OCI-M1 (cell line): ENCODE measurements at places on chromosomes 7 and 10.
A peak's percentile ranks its signal among the peaks of the same experiment; 100 is the strongest.

DNA sequence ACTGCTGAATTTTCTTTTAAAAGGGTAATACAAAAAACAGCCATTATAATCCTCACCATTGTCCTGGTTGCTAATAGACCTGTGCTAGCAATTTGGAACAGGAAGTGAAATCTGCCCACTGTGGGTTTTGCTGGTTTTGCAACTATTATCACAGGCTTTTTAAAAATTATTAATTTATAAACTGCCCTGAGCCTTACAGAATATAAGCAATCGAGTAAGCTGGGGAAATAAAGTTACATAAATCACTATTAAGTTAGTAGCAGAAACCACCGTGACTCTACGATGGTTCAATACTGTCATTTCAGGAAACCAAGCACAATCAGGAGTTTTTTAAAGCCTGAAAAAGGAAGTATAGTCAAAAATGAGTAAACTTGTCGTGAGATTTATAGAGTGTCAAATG, 62.3 kb downstream of the TMEM26 start:
- DNase-seq, result no peak

DNA sequence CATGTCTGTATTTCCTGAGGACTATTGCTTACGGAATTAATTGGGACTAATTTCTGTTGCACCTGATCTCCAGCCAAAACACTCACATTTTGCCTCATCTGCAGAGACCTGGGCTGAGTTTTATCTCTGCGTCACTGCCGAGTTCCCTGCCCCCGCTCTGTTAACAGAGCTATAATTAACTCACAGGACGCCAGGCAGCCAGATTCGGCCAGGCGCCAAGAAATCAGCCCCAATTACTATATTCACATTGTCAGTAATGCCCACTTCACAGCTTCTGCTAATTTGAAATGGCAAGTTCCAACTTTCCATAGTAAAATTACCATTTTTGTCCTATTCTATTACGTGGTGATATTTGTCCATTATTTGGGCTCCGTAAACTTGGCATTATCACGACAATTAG, 130.5 kb downstream of the CUX1 start:
- DNase-seq, result peak; percentile 5

DNA sequence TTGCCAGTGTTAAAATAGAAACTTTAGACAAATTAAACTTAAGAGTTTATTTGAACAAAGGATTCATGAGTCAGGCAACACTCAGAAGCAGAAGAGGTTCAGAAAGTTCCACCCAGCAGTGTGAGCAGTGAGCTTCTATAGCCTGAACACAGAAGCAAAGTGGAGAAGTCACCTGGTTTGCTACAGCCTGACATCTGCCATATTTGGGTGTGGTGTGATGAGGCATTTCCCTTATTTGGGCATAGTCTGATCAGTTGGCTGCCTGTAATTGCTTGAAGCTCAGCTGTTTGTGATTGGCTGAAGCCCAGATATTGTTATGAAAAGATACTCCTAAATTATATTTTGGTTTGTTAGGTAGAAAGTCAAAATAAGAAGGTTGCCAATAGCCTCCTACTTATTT, 39.1 kb downstream of the VWC2 start:
- no peak for DNase-seq

GRCh38 chr10:75928231-75928630, 496.8 kb downstream of the LRMDA start:
- no peak for DNase-seq

GRCh38 chr10:47058961-47059391, 147.7 kb downstream of the PTPN20 start:
- DNase-seq, result no peak

DNA sequence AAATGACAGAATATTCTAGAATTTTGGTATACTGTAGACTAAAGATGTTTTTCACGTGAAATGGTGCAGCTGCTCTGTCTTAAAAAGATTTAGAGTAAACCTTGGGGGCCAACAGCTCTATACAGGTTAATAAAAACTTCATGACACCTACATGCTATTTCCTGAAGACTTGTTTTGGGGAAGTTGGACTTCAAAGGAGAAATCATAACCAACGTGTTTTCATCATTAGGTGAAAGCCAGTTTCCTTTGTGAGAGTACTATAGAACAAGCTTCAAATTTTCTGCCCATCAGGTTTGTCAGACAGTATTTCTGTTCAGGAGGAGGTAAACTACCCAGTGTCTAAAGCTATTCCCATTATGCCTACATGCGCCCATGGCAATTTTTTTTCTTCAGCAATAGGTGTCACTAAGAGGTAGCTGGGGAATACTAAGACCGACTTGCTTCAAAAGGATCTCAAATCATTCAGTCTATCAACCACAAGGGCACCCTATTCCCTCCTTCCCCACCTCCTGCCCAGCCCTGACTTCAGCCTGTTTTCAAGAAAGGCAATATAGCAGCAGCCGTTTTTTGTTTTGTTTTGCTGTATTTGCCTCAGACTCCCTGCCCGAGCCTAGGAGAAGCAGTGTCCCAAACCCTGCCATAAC, 237.3 kb upstream of the SP8 start:
- no peak for DNase-seq

DNA sequence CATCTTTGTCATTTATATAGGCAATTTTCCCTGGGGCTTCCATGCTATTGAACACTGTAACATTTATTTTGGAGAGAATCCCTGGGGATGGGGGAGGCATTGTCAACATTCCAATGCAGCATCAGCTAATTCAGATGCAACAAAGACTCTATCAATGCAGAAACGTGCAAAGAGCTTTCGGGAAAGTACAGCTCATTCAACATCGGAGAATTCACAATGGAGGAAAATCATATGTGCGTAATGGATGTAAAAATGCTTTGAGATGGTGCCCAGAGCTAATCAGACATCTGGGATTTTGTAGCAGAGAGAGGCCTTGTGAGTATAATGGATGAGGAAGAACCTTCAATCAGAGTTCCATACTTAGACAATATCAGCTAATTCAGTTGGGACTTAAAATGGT, 28.3 kb upstream of the FIS1 start:
- DNase-seq, result no peak

DNA sequence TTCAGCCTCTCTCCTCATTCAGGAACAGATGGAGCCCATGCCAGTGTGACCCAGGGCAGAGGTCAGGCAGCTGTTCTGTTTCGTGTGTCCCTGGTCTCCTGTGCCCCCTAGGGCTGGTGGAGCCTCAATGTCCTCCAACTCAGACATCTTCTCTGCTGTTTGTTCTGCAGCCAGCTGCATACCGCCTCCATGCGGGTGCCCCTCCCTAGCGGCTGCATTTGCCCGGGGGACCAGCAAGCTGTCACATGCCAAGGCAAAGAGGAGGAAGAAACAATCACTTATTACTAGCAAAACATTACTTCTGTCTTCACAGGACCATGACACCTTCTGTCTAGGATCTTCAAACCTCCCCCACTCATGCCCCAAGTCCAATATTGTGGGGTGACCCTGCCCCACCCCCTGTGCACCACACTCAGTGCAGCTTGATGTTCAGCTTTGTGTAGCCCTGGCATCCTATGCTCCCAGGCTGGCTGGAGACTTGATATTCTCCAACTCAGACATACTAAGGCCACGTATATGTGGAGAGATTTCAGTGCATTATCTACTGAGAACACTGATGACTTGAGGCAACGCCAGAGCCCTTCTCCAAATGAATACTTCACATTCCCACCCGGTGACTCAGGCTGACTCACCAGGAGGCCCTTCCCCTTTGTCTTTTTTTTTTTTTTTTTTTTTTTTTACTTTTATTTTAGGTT, 188.9 kb downstream of the SKIDA1 start:
- DNase-seq, result peak; percentile 62

DNA sequence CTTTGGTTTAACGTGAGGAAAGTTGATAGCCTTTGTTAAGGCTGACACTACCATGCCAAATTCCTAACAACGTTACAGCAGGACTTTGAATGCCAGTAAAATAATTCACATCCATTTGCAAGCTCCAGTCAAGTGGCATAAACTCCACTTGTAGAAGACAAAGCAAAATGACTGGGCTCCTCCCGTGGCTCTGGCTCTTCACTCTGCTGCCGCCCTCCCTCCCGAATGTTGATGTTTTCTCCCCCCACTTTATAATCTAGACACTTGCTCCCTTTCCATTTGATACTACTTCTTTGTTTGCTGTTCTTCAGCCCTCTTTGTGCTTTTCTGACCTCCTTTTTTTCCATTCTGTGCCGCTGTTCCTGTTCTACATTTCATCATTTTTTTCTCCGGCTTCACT, 22.8 kb upstream of the ITGB8 start:
- DNase-seq, result no peak

DNA sequence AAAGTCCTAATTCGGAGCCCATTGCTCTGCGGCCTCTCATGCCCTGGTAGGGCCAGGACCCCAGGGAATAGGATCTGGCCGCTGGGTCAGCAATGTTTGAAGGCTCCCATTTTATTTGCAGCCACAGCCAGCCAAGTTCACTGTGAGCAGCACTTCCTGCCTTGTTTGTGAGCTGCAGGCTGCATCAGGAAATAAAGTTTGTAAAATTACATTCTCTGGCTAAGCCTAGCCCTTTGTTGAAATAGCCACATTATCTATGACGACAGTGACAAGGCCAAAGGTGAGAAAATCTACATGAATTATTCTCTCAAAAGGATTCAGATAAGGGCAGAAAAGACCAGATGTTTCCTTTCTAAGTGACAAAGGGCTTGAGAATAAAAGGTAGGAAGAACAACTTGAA, 23.7 kb upstream of the ITGB1 start:
- DNase-seq, result no peak

DNA sequence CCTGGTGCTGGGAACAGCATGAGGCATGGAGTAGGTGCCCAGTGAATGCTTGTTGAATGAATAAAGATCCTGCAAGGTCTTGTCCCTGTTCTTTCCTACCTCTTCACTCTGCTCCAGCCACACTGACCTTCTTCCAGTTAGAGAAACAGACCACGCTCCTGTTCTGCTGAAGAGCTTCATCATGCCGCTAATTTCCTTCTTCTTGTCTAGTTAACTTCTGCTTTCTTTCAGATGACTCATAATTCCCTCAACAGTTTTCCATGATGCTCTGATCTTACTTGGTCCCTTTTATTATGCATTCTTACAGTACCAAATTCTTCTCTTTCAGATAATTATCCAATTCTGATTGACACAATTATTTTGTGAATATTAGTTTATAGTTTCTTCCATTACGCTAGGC, 59.5 kb upstream of the C1QL3 start:
- peak; percentile 71 for DNase-seq

GRCh38 chr10:82319562-82319961, 444.6 kb downstream of the NRG3 start:
- no peak for DNase-seq

- no peak for DNase-seq
These were observed 231.8 kb downstream of the AHR start for GRCh38 chr7:17530244-17530643.
